ENCODE measurements at places on chromosomes 12 and 14.
A peak's percentile ranks its signal among the peaks of the same experiment; 100 is the strongest.

GRCh38 chr14:75196468-75196867 lies 20.1 kb upstream of the TMED10 start:
- DNase-seq, result no peak

DNA sequence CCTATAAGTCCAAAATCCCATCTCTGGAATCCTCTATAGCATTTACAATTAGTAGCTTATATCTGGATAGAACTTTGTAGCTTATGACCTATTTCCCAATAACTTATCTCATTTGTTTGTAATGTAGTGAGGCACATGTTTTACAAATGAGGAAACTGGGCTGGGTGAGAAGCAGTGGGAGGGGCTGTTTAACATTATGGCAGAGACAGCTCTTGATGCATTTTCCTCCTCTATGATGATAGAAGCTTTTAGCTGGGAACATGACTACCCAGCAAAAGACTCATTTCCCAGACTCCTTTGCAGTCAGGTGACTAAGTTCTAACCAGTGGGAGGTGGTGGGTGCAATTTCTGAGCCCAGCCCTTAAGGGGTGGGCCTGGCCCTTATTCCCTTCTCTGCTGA lies 179.7 kb downstream of the TTC8 start:
- DNase-seq, result no peak

DNA sequence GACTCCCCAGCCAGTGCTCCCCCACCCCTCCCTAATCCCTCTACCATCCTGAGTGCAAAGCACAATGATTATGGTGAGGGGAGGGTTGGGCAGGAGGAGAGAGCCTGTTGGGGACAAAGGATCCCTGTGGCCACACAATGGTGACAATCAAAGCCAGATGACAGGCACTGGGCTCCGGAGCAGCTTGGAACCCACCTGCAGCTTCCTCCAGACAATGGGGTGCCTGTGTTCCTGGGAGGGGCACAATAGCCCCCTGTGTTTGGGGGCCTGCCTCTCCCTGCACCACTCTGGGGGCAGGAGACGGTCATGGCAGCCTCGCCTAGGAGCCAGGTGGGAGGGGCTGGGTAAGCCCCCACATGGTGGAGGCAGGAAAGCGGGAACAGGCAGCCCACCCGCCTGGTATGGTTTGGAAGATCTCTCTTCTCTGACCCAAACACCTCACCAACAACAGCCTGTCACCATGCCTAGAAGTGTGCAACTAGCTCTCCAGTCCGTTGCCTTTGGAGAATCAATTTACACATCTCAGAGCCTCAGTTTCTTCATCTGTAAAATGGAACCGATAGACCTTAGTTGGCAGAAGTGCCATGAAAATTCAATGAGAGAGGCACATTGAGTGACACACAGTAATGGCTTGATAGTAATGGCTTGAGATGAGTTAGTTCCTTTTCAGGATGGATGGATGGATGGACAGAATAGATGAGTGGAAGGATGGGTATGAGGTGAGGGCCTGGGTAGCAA lies 53.0 kb downstream of the MVK start:
- DNase-seq, result no peak

DNA sequence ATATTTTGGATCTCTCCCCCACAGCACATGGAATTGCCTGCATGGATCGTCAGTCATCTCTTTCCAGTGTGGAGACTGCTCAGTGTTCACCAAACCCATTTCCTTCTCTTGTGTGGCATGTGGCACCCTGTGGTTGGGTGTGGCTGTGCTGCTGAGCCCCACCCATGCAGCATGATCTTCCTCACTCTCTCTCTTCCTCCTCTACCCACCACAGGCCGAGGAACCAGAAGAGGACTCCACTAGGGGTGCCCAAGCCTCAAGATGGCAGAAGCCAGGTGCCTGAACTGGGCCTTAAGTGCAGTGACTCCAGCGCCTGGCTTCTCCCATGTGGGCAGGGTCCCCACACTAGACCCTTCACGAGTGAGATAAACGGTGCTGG lies 66.8 kb upstream of the GPR68 start:
- DNase-seq, result peak; percentile 20

DNA sequence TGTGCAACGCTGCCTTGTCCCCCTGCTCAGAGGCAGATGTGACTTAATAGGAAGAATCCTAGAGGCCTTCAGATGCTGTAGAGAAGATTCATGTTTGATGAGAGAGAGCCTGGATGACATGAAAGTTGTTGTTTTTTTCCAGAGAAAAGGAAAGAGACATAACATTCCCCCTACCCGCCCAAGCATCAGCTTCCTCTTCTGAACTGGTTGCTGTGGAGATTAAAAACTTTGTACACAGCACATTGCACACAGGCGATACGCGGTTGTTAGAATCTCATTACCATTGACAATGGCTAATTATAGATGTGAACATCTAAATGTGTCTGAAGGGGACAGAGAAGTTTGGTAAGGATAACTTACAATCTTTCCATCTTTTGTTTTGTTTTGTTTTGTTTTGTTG lies 13.6 kb upstream of the ETFBKMT start:
- no peak for DNase-seq

DNA sequence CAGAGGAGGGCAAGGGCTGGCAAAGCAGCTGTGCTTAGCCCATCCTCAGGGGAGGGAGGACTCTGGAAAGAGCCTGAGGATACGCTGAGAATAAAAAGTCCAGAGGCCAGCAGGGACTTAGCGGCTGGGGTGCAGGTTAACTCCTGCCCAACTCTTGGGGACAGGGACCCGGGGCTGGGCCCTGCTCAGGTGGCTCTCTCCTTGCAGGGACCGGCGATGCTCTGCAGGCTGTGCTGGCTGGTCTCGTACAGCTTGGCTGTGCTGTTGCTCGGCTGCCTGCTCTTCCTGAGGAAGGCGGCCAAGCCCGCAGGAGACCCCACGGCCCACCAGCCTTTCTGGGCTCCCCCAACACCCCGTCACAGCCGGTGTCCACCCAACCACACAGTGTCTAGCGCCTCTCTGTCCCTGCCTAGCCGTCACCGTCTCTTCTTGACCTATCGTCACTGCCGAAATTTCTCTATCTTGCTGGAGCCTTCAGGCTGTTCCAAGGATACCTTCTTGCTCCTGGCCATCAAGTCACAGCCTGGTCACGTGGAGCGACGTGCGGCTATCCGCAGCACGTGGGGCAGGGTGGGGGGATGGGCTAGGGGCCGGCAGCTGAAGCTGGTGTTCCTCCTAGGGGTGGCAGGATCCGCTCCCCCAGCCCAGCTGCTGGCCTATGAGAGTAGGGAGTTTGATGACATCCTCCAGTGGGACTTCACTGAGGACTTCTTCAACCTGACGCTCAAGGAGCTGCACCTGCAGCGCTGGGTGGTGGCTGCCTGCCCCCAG lies 2.8 kb downstream of the B3GNT4 start:
- DNase-seq, result no peak

- peak; percentile 7 for DNase-seq
These were observed 148.7 kb downstream of the SMOC1 start for GRCh38 chr14:70027785-70028428.

GRCh38 chr14:68797121-68797670 lies 4.3 kb upstream of the ZFP36L1 start:
- DNase-seq, result no peak

- DNase-seq, result no peak
These were observed 7.0 kb downstream of the ACSS3 start for GRCh38 chr12:81084811-81085350.

- no peak for DNase-seq
These were observed 86.5 kb upstream of the DIO3 start for GRCh38 chr14:101474563-101475455.

GRCh38 chr12:70854138-70854537 lies 66.4 kb downstream of the PTPRR start:
- no peak for DNase-seq

GRCh38 chr14:45686771-45687170 lies 433.8 kb upstream of the MIS18BP1 start:
- DNase-seq, result no peak

GRCh38 chr14:95018821-95019220 lies 138.5 kb downstream of the DICER1 start:
- no peak for DNase-seq

- no peak for DNase-seq
These were observed 10.5 kb upstream of the RBM25 start for GRCh38 chr14:73047808-73048207.

GRCh38 chr14:68607081-68607866 lies 185.6 kb downstream of the ZFP36L1 start:
- DNase-seq, result no peak

- DNase-seq, result no peak
These were observed 104.3 kb upstream of the CNTN1 start for GRCh38 chr12:40587970-40588369.

DNA sequence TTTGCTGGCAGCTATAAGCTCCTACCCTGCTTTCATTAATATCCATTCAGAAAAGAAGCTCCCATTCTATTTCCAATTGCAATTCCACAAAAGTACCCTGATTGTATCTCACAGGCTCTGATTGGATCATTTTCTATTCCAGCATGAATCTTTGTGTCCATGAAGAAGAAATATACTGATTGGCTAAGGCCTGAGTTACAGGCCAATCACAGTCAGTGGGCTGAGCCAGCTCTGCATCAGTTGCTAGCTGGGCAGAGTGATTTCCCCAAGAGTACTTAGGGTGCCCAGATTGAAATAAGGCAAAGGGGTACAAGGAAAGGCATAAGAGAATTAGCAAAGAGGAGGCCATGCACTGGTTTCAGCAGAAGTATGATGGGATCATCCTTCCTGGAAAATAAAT lies 14.4 kb downstream of the ART4 start:
- no peak for DNase-seq

- no peak for DNase-seq
These were observed 232.8 kb downstream of the TMTC2 start for GRCh38 chr12:82919388-82920054.

GRCh38 chr12:31773223-31773750 lies 44.5 kb upstream of the AMN1 start:
- no peak for DNase-seq

GRCh38 chr12:102824218-102824835 lies 92.7 kb downstream of the PAH start:
- DNase-seq, result no peak

DNA sequence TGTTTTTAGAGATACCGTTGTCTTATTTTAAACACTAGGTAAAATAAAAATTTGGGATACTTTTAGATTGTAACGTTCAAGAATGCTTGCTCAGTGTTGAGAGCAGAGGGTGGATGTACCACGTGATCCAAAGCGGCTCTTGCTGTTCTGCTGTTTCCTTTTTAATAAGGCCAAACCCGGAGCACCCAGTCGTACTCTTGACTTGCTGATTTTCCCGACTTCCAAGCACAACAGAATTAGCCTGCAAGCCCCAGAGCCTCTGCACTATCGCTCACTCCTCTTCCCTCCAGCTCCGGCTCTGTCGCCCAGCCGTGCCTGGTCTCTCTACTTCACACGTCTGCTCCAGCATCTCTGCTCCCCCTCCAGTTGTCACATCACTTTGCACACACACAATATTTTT lies 77.3 kb downstream of the EMP1 start:
- DNase-seq, result no peak

DNA sequence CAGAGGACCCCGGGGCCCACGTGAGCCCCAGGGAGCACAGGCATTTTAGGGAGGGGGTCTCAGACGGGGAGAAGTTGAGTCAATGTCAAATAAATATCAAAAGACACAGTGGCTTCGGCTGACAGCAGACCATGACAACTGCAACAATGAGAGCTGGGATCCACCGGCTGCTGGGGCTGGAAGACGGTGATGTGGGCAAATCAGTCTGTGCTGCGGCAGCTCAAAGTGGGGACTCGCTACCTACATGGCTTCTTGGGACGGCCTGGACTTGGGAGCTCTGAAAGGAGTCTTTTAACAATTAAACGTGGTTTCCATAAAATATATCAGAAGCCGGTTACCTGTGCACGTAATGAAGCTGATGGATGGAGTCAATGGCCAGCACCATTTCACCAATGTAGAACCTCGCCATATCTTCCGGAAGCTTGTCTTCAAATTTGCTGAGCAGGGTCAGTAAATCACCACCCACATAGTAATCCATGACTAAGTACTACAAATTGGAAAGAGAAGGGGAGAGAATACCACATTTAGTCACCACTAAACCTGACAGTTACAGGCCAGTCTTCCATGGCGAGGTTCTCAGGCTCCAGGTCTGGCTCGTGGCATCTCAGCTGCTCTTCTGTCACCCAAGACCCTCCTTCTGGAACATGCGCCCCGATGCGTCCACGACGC lies 58.0 kb downstream of the CDC42BPB start:
- DNase-seq, result no peak

GRCh38 chr14:36057452-36058116 lies 118.9 kb downstream of the PTCSC3 start:
- DNase-seq, result no peak
